ENCODE measurements at places on chromosomes 3 and 15.
A peak's percentile ranks its signal among the peaks of the same experiment; 100 is the strongest.

DNA sequence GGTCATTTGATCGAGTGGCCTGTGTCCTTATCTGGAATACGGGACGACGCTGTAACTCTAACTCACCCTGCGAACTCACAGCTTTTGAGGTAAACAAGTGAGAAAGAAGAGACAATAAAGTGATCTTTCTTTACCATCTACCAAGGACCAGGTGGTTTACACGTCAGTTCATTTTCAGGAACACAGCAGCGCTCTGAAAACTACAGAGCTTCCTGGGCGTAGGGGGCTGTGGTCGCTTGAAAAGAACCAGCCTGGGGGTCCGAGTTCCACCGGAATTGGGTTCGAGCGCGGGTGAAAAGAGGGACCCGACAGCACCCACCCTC is 357 bp downstream of the KIAA1143 start:
- DNase-seq = no peak

DNA sequence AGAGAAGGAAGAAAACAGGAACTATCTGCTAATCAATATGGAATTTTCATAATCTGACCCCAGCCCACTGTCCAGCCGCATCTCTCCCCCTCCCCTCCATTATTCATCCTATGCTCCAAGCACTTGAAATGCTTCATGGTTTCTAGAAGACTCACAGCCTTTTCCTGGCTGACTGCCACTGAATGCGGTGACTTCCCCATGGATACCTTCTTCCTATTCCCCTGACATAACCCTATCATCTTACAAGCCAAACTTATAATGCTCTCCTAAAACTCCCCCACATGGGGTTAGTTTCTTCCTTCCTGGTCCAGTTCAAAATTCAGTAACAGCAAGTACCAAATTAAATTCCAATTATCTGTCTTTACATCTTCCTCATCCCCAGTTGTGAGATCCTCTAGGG is 31.2 kb upstream of the PTX3 start:
- no peak for DNase-seq

DNA sequence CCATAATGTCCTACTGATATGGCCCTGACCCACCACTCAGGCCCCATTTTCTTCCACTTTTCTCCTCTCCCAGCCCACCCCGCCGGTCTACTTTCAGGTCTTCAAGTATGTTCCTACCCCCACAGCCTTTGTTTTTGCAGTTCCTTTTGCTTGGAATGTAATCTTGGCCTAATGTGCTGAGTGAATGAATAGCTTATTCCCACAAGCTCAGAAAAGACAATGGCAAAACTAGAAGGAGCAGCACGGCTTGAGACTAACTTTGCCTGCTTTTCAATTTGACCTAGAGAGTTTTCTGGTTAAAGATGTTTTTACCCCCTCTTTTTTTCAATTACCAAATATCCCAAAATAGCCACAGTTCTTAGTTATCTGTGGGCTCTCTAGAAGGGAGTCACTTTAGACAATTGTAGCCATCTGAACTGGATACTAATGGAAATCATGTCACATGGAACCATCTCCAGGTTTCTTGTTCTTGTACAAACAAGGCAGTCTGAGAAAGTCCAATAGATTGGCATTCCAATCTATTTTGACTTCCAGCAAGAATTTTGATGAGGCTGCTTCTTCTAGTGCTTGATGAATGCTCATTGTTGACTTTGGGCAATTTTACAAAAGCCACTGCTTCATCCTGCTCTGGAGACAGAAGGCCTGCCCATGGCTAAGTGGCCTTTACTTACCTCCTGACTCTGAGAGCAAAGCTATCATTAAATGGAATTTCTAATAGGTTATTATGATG is 16.3 kb upstream of the LMCD1 start:
- no peak for DNase-seq

DNA sequence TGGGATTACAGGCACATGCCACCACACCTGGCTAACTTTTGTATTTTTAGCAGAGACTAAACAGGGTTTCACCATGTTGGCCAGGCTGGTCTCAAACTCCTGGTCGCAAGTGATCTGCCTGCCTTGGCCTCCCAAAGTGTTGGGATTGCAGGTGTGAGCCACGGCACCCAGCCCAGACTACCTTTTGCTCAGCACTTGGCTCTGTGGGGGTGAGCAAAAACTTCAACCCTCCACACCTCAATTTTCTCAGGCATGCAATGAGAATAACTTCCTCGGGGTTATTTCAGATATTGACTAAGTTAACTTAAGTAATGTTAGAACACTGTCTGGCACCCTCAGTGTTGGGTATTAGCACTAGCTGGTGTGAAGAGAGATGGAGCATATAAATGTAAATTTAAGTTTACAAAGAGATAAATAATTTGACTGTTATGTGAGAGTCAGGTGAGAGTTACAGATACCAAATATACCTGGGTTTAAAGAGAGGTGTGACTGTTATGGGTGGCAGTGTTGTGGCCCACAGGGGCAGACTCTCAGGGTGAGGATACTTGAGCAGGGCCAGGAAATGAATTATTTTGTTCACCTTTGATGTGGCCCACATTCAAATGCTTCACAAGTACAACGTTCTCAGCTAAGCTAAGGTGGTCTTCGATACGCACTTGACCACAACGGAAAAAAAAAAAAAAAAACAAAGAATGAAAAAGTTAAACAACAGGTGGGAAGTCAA is 29.0 kb downstream of the CPOX start:
- DNase-seq = no peak

DNA sequence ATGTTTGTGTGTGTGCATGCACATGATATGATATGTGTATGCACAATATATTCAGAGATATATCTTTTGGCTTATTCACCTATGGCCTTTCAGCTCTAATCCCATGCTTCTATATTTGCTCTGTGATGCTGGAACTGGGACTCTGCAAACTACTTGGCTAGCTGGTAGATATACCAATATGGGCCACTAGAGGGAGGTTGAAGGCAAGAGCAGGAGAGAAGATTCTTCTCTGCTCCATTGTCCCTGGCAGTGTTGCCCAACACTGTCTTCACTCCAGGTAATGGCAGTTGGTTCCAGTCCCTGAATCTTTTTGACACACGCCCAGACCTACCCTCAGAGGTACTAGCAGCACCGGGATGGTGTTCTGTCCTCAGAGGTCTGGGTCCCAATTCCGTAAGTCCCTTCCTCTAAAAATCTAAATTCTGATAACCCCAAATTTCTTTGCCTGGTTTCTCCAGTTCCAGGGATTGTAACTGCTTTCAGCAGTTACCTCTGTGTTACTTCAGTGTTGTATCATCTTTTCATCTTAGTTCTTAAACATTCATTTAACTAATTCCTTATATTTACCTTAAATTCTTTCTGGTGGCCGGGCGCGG is 44.7 kb downstream of the GTPBP8 start:
- DNase-seq = no peak

- no peak for DNase-seq
These were observed 403.3 kb downstream of the TBC1D5 start for GRCh38 chr3:17339132-17339575.

GRCh38 chr3:41888368-41889076 is 73.4 kb downstream of the ULK4 start:
- DNase-seq = no peak

GRCh38 chr3:113258361-113258760 is 47.0 kb downstream of the BOC start:
- peak; percentile 11 for DNase-seq

GRCh38 chr15:24224161-24224560 is 451.4 kb upstream of the NPAP1 start:
- no peak for DNase-seq

DNA sequence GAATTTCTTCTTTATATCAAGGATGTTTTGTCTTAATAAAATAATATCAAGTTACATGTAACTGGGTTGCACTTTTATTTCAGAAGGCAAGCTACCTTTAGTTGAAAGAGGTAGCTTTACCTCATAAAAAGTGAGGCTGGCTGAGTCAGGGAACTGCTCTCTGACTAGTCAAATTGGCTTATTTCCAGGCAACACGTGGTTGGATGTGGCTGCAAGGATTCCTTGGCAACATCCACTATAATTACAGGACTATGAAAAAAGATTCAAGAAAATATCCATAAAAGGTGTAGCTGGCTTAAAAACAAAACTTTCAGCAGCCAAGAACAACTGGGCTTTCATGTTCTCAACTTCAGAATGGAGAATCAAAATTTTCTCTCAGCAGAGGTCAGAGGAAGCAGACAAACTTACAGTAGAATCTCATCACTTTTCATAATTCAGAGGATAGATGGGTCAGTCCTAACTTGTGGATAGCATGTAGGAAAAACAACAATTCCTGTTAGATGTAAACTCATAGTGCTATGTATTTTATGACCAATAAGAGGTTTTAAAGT is 779.1 kb downstream of the MECOM start:
- no peak for DNase-seq

GRCh38 chr3:121809249-121809648 is 25.6 kb downstream of the IQCB1 start:
- DNase-seq = no peak

DNA sequence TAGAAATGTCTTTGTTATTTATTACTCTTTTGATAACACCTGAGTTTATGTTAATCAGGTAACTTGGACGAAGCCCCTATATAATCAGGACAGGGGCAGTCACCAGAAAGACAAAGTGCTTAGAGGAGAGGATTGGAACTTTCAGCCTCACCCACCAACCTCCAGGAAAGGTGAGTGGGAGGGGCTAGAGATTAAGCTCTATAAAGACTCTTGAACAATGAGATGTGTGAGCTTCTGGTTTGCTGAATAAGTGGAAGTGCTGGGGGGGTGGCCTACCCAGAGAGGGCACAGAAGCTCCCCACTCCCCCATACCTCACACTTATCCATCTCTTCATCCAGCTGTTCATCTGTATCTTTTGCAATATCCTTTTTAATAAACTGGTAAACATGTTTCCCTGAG is 73.9 kb downstream of the TTBK2 start:
- no peak for DNase-seq

GRCh38 chr3:105728771-105729312 is 140.0 kb downstream of the CBLB start:
- no peak for DNase-seq

DNA sequence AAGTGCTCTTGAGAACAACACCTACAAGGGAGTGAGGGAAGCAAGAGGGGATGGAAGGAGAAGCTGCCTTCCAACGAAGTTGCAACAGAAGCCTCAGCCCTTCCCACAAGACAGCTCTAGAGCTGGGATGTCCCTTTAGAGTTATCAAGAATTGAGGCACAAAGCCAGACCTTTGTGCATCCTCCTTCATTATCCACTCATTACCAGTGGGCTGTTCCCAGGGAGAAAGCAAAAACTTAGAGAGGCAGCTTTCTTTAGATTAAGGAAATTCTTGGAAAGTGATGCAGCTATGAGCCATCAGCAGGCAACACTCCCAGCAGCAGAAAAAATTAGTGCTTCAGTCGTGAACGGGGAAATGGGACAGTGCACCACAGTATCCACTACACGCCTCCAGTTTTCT is 10.6 kb upstream of the CD96 start:
- DNase-seq = no peak

GRCh38 chr3:196419386-196419785 is 12.8 kb downstream of the UBXN7 start:
- no peak for DNase-seq

DNA sequence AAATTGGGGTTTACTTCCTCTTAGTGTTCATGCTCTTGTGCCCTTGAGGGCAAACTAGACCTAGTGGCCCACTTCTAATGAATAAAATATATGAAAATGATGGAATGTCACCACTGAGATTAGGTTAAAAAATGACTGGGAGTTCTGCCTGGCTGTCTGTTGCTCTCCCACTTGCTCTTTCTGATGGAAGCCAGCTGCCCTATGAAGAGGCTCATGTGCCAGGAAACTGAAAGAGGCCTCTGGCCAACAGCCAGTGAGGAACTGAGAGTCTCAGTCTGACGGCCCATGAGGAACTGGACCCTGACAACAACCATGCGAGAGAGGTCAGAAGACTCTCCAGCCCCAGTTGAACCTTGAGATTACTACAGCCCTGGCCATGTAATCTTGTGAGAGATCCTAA is 107.1 kb upstream of the FHIT start:
- no peak for DNase-seq

GRCh38 chr3:63304421-63304820 is 26.3 kb downstream of the SYNPR start:
- no peak for DNase-seq

DNA sequence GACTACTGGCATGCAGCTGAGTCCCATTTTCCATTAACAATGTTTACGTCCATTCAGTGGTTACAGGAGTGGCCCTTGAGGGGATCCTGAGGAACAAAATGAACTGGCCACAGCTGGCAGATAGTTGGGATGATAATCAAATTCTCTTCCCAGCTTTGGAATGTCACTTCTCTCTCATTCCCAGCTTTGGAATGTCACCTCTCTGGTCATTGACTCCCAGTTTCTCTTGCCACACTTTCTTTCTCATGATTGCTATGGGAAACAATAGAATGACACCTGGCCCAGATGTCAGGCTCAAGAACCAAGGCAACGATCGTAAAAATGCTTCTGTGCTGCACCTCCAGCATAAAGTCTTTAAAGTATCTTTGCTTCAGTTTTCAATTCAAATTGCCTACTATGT is 34.0 kb downstream of the ATP13A4 start:
- no peak for DNase-seq

DNA sequence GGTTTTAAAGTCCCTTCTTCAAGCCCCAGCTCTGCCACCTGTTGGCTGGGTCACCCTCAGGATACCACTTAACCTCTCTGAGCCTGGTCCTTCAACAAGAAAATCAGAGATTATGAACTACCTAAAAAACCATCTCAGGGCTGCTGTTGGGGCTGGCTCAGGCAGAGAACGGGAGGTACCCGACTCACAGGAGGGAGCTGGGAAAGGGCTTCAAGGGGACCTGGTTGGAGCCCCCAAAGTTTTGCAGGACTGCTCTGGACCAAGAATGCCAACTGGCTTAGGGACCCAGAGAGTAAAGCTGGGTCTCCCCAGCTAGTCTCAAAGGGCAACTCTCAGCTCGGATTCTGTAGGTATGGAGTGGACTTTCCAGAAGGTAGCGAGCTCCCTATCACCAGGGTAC is 41.5 kb downstream of the WNT7A start:
- DNase-seq = no peak

DNA sequence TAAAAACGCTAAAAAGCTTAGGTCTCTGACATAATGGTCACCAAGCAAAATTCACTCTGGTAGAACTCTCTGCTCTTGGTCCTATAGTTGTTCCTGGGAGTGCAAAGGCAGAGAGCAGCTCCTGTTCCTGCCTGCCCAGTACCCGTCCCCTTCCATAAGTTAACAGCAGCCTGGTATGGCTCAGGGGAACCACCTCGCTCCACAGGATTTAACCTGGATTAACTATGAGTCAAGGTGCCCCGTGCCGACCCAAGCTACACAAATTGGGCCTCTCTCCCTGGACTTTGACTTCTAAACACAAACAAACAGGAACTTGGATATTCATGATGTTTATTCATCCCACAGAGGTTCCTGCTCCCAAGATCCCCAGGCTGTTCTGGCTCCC is 32.1 kb downstream of the SCAP start:
- no peak for DNase-seq

Measured in activated CD4-positive, alpha-beta T cell treated with anti-CD3 and anti-CD28 coated beads, Interleukin-2, amount 50 U/mL, for 48 hours (primary cell).